ENCODE measurements at places on chromosomes 1 and 21.

DNA sequence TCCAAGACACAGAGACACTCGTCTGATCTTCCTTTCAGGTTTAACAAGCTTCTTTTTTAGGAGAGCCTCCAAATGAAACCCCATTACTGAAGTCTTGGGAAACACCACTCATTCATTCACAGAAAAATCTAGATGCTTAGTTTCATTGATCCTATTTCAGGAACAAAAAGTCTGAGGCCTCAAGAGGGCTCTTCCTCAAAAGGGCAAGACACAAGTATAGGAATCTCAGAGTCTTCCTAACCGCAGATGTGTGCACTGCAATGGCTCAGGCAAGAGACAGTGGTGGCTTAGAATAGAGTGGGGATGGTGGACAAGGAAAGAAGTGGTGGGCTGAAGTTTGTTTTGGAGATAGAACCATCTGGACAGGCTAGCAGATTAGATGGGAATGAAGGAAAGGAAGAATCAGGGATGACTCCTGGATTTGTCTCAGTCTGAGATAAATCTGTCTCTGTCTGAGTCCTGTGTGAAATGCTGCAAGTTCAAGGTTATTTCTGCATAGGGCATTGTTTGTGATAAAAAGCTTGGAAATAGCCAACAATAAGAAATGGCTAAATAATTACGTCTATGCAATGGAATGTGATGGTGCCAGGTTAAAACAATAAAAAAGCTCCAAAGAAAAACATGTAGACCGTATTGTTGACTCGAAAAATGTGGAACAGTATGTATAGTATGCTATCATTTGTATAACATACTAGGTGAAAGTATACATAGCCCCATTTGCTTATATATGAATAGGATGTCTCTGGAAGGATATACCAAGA, 8.9 kb upstream of the CTSE start:
- DNase-seq: no peak

GRCh38 chr1:54297596-54298283, 97.8 kb downstream of the MRPL37 start:
- no peak for DNase-seq

DNA sequence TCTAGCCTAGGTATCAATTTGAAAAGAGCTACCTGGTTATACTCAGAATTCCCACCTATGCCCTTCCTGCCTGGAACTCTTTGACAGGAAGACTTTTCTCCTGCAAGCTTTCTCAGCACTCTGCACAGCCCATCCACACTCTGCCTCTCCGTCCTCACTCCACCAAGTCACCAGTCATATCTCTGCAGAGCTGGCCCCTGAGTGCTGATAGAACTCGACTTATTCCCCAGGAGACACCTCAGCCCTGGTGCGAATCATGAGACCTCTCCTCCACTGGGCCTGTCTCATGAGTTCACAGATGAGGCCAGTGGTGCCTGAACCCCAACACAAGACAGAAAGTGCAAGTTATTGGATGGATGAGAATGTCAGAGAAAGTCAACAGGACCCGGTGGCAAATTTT, 32.0 kb downstream of the COLGALT2 start:
- DNase-seq: no peak

DNA sequence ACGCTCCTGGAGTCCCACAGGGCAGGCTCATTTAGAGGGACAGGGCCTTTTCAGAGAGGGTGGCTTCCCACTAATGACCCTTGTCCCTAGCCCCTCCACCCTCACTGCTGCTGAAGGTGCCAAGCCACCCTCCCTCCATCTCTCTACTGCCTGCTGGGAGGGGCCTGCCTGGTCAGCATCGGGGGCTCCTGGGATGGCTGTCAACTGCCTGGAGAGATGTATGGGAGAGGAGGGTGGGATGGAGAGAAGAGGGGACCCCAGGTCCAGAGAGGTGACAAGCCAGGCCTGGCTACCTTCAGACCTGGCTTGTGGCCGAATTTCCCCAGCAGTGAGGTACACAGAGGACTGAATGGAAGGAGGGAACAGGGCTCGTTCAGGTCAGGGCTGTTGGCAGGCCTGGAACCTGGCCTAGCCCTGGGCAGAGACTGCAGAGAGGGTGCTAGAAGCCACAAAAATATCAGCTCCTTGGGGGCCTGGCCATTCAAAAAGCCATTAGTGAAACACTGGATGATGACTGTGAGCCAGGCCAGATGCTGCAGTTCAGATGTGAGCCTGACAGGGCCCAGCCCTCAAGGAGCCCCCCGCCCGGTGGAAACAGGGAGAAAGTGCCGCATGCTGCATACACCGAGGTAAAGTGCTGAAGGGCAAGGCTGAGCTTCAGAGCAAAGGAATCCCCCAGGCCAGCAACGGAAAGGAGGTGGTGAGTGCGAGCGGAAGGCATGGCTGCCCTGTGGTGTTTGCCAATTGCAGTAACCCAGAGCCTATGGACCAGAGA, 20.0 kb downstream of the MMEL1 start:
- no peak for DNase-seq

DNA sequence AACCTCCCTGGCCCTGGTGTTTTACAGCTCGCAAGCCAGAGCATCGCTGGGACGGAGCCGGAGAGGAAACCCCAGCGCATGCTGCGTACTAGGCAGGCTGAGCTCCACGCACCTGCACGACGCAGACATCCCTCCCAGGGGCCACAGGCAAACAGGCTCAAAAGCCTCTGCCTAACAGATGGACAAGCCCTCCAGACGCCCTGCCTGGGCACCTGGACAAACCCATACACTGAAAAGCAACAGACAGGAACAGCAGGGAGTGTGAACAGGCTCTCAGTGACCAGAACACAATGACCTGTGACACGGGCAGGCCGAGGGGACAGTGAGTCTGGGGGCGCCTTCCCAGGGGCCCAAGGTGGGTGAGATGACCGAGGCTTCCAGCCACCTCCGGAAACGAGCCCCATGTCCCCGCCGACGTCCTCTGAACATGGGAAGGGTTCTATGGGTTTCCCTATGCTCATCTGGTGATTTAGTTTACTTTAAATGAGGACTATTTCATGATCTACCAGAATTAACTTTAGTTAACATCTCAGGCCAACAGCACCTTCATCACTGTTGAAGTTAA, 40.3 kb downstream of the NPHP4 start:
- DNase-seq: no peak

GRCh38 chr1:203273869-203274602, 31.3 kb upstream of the BTG2 start:
- DNase-seq: no peak

Data from activated CD4-positive, CD25-positive, alpha-beta regulatory T cell treated with anti-CD3 and anti-CD28 coated beads, Interleukin-2, amount 50 U/mL, for 16 hours (primary cell).